Astrocyte (in vitro differentiated cells and primary cell): ENCODE measurements at places on chromosomes 3 and 15. TPM values are rescaled to one million over a fixed set of nuclear protein-coding genes. Genes with fewer than 3 reads are reported as not detected.

GRCh38 chr3:127177226-127177625, 15.7 kb upstream of the PRR23E start:
- DNase-seq, result no peak

- no peak for DNase-seq
Observed at GRCh38 chr3:59503441-59503840, 453.6 kb upstream of the CFAP20DC start.

- no peak for DNase-seq
Observed at GRCh38 chr3:99542767-99543518, 95.5 kb upstream of the COL8A1 start.

- no peak for DNase-seq
Observed at GRCh38 chr3:69695933-69696332, 43.3 kb upstream of the MITF start.

- DNase-seq, result peak; percentile 24
Observed at GRCh38 chr3:173553635-173554280, 156.2 kb downstream of the NLGN1 start.

The FMN1 gene
- total RNA-seq, result 5.3 and 5.8 TPM in 2 replicates

The PCCB gene
- total RNA-seq, result 41.3 and 41.6 TPM in 2 replicates

The UBAP1L gene
- total RNA-seq, result 1.8 and 1.9 TPM in 2 replicates

DNA sequence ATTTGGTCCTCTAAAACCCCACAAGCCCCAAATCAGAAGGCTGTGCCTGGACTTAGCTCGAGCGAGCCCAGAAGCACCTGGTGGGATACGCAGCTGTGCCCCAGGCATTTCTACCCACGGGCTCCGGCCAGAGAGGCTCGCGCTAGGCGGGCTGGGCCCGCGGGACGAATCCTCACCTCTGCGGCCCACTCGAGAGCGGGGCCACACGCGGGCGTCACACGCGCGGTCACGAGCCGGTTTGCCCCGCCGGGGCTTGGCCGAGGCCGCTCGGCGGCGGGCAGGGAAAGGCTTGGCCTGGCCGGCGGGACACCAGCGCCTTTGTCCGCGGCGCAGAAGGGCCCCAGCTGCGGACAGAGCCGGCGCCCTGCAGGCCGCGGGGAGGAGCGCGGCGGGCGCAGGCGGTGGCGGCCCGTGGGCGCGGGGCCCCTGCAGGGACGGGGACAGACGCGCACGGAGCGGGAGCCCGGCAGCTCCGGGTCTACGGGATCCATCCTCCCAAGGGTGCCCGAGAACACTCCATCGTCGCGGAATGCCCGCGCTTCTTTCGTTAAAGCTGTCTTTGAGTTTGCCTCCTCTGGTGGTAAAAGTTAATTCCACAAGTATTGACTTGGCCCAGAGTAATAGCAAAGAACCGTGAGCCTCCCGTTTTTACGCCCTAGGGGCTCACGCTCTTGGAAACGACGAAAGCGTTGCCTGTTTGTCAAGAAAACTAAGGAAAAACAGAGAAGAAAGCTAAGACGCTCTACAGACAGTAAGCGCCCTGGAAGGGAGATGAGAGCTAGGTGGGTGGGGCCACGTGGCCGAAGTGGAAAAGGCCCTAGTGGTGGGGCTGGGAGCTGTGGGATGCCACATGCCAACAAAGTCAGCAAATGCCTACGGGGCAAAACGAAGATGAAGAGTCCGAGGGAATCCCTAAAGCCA, 26.4 kb downstream of the TYRO3 start:
- DNase-seq, result peak; percentile 49

The MEGF11 gene
- total RNA-seq, result 0.16 and 0.29 TPM in 2 replicates

DNA sequence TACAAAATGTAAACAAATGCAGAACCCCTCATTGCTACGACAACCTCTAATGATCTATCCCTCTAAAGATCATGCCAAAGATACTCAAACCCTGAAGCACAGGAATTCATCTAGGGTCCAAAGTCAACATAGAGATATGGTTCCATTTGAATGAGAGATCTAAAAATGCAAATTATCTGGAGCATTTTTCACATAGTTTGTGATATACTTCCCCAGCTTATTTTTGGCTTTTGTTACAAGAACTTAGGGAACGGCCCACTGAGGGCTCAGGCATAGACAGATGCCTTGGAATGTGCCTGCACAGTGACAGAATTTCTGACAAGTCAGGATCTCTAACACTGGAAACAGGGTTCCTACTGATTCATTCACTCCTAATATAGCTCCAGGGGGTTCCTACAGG, 258.9 kb upstream of the THBS1 start:
- DNase-seq, result peak; percentile 62

GRCh38 chr3:174102866-174103265, 705.3 kb downstream of the NLGN1 start:
- no peak for DNase-seq

The METTL6 gene
- 18.9 and 19.7 TPM in 2 replicates for total RNA-seq

The ADPRH gene
- 2.6 and 3.1 TPM in 2 replicates for total RNA-seq

GRCh38 chr3:68256635-68257223, 602.3 kb upstream of the SUCLG2 start:
- no peak for DNase-seq

GRCh38 chr3:72768006-72768441, 80.2 kb downstream of the SHQ1 start:
- DNase-seq, result no peak

GRCh38 chr3:145089337-145089736, 1071.6 kb downstream of the PLOD2 start:
- DNase-seq, result no peak

The B3GNT5 gene
- total RNA-seq, result 15.1 and 15.8 TPM in 2 replicates

DNA sequence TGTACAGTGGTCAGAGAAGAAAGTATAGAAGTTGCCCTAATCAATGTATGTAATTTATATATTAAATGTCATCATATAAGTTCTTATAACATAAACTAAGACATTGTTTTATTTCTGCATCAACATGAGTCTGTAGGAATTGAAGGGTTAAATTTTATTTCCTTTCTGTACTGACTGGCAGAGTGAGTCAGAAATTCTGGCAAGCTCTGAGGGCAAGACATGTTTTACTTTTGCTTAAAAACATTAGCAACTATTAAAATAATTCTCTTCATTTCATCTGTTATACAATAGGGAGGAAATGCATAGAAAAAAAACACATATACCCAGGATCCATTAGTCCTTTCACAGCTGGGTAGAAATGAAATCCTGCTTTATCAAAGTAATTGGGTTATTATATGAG, 171.4 kb upstream of the ALCAM start:
- DNase-seq, result peak; percentile 44

DNA sequence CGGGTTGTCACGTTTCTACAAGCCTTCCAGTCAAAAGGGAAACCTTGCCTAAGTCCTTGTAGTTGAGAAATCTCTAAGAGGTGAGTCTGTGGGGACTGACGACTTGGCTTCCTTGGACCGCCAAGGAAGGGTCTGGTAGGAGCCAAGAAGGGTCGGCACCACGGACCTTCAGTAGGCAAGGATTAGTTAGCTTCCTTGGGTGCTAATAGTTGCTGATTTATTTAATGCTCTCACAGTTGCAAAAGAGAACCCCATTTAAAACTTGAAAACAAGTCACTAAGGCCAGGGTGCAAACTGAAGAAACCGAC, 361 bp upstream of the LCMT2 start:
- no peak for DNase-seq

GRCh38 chr15:47993051-47993450, 127.7 kb upstream of the SLC24A5 start:
- DNase-seq, result no peak

DNA sequence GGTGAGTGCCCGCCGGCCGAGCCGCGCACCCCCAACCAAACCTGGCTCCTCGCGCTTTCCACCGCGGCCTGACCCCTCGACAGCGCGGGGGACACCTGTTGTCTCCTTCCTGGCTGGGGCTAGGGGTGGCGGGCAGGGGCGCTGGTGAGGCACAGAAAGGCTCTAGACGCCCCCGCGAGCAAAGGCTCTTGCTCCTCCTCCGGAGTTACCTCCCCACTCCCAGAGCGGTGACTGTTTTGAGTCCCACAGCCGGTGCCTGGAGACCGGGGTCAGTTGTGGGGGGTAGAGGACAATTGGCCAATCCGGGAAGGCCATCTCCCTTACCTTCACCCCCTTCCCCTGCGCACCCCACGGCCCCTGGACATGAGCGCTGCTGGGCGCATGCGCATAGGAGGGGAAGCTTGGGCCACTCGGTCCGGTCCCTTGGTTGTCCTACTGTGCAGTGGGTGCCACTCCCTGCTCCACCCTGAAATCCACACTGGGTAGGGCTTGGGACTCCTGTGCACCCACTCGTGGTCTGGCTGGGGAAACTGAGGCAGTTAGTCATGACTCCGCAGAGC, 554 bp downstream of the CHST13 start:
- DNase-seq, result no peak

GRCh38 chr15:39925112-39925842, 5.2 kb upstream of the GPR176 start:
- peak; percentile 32 for DNase-seq

- DNase-seq, result no peak
Observed at GRCh38 chr3:170488802-170489201, 70.1 kb downstream of the CLDN11 start.

The SHF gene
- 4.3 and 4.6 TPM in 2 replicates for total RNA-seq

- peak; percentile 51 for DNase-seq
Observed at GRCh38 chr3:128075522-128076482, 23.6 kb downstream of the SEC61A1 start.

The NR1I2 gene
- not detected in 2 replicates for total RNA-seq

- DNase-seq, result no peak
Observed at GRCh38 chr3:17190353-17191078, 305.8 kb downstream of the PLCL2 start.

- no peak for DNase-seq
Observed at GRCh38 chr3:70981231-70981880, 602.2 kb downstream of the FOXP1 start.

DNA sequence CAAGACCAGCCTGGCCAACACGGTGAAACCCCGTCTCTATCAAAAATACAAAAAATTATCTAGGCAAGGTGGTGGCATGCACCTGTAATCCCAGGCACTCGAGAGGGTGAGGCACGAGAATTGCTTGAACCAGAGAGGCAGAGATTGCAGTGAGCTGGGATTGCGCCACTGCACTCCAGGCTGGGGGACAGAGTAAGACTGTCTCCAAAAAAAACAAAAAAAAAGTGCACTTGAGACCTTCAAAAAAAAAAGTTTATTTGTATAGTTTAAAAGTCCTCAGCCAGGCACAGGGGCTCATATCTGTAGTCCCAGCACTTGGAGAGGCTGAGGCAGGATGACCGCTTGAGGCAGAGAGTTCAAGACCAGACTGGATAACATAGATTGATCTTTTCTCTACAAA, 2.1 kb downstream of the PBRM1 start:
- DNase-seq, result no peak
